Activated T-cell treated with anti-CD3 and anti-CD28 coated beads, Interleukin-2, amount 50 U/mL, for 72 hours (primary cell): ENCODE measurements at places on chromosomes 3 and 15.

DNA sequence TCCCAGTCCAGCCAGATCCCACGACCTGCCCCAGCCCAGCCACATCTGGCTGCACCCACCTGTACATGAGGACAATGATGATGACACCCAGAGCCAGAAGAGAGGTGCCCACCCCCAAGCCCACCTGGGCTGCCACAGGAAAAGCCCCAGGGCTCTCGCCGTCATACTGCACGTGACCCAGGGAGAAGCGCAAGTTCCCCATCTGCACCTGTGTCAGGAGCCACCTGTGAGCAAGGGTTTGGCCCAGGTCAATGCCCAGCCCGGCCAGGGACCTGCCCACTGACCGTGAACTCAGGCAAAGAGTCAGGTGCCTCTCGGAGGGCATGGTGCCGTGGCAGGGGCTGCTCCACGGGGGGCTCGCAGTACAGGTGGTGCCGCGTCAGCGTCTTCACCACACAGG is 16.3 kb downstream of the PLXNB1 start:
- no peak overlapping the region for H3K27ac ChIP-seq
- H3K36me3 ChIP-seq, result no peaks in the 10 kb centered on the region
- no peaks in the 10 kb centered on the region for H3K27me3 ChIP-seq
- H3K4me1 ChIP-seq, result no peaks in the 10 kb centered on the region

DNA sequence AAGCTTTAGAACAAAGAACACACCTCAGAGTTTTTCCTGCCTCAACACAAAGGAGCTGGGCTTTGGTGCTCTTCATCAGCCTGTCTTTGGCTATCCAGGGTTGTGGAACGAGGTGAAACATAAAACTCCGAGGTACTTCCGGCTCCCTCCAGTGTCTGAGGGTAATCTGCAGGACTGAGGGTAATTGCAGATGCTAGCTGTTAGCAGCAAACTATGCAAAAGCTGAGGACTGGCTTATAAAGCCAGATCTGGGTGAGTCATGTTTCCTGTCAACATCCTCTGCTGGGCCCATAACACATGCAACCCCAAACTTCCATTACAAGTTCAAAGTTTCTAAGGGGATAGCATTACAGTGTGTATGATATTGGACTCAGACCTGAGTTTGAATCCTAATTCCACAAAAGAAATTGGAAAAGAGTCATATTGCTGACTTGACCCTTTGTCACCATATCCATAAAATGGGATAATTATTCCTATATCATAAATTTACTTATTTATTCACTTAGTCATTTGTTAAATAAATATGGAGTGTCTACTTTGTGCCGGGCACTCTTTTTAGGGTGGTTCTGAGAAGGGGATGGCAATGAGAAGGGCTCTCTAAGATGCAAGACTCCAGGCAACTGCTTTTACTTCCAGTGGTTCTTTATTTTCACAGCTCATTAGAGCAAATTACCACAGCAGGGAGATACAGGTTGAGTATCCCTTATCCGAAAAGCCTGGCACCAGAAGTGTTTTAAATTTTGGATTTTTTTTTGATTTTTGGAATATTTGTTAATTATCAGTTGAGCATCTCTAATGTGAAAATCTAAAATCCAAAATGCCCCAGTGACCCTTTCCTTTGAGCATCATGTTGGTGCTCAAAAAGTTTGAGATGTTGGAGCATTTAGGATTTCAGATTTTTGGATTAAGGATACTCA is 9.5 kb upstream of the TRIM69 start:
- peaks cover 70% of the 10 kb centered on the region for H3K4me1 ChIP-seq
- H3K27ac ChIP-seq, result peak overlapping the region; percentile 100
- H3K36me3 ChIP-seq, result peaks cover 16% of the 10 kb centered on the region
- peak; percentile 78 for DNase-seq
- H3K27me3 ChIP-seq, result no peaks in the 10 kb centered on the region

- no peak for DNase-seq
- peaks cover 13% of the 10 kb centered on the region for H3K4me1 ChIP-seq
- no peaks in the 10 kb centered on the region for H3K36me3 ChIP-seq
- no peak overlapping the region for H3K27ac ChIP-seq
Measured at GRCh38 chr3:53704363-53704725, 141.9 kb downstream of the CHDH start.

DNA sequence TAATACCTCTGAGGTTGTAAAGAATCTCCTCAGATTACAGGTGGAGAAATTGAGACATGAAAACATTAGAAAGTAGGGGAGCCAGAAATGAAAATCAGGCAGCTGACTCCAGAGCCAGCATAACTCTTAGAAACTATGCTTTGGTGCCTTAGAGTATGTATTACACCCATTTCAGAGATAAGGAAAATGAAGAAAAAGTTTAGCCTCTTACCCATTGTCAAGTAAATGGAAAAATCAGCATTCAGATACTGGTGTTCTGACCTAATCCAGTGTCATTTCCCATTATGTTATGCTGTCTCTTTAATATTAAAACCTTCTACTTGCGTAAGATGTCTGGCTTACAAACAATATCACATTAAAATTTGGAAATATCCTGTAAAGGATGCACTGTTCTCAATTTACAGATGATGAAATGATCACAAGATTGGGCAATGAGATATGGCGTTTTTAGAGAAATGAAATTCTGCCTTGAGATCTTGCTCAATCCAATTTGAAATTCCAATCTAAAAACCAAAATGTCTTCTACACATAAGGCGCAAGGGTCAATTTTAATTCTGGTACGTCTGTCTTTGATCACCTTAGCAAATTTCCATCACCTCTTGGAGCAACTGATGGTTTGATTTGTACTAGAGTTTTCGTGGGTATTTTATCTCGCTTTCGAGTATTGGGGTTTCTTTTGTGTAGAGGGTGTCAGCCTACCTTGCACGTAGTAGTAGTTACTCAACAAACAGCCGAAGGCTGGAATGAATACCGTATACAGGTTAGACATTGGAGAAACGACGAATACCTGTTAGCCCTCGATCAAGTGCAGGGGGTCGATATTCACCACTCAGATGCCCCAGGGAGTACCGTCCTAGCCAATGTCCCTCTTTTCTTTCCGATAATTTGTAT is 902 bp upstream of the ZCWPW2 start:
- H3K4me1 ChIP-seq, result peaks cover 54% of the 10 kb centered on the region
- H3K27me3 ChIP-seq, result no peaks in the 10 kb centered on the region
- peaks cover 5% of the 10 kb centered on the region for H3K36me3 ChIP-seq
- DNase-seq, result peak; percentile 1
- peak overlapping the region; percentile 99 for H3K27ac ChIP-seq
- H3K4me3 ChIP-seq, result peak overlapping the region; percentile 100

- peaks cover 18% of the 10 kb centered on the region for H3K36me3 ChIP-seq
- H3K27me3 ChIP-seq, result no peaks in the 10 kb centered on the region
- H3K27ac ChIP-seq, result no peak overlapping the region
- H3K4me3 ChIP-seq, result no peak overlapping the region
- H3K4me1 ChIP-seq, result peaks cover 9% of the 10 kb centered on the region
Measured at GRCh38 chr15:70067011-70067410, 30.7 kb downstream of the TLE3 start.

GRCh38 chr3:134352031-134352671 is 22.1 kb downstream of the AMOTL2 start:
- no peaks in the 10 kb centered on the region for H3K27me3 ChIP-seq
- H3K4me3 ChIP-seq, result no peak overlapping the region
- no peak overlapping the region for H3K27ac ChIP-seq
- peaks cover 7% of the 10 kb centered on the region for H3K4me1 ChIP-seq
- DNase-seq, result no peak

GRCh38 chr3:65376426-65376825 is 662.3 kb downstream of the MAGI1 start:
- H3K27me3 ChIP-seq, result no peaks in the 10 kb centered on the region
- H3K4me3 ChIP-seq, result no peak overlapping the region
- H3K27ac ChIP-seq, result no peak overlapping the region
- no peaks in the 10 kb centered on the region for H3K36me3 ChIP-seq
- H3K4me1 ChIP-seq, result no peaks in the 10 kb centered on the region

GRCh38 chr3:155158346-155159037 is 78.4 kb downstream of the MME start:
- no peak for DNase-seq
- H3K4me1 ChIP-seq, result no peaks in the 10 kb centered on the region
- H3K36me3 ChIP-seq, result no peaks in the 10 kb centered on the region
- no peaks in the 10 kb centered on the region for H3K27me3 ChIP-seq
- H3K4me3 ChIP-seq, result no peak overlapping the region
- H3K27ac ChIP-seq, result no peak overlapping the region

DNA sequence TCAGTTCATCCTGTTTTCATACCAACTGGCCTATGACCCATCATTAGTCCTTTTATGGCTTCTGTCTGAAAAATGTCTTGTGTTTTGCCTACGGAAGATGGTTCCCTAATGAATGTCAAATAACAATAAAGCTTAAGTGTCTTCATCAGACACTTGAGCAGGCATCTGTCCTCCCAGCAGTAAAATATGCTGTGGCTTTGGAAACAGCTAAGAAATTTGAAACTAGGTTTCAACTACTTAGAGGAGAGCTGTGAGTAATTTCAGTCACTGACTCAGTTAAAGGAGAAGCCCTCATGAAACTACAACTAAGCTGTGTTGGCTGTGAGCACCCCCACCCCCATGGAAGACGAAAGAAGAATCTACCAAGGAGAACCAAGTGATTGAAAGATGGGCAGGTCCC is 409.4 kb upstream of the PPP2R3A start:
- no peaks in the 10 kb centered on the region for H3K36me3 ChIP-seq
- H3K4me3 ChIP-seq, result no peak overlapping the region

- no peaks in the 10 kb centered on the region for H3K27me3 ChIP-seq
- peaks cover 32% of the 10 kb centered on the region for H3K4me1 ChIP-seq
- peak overlapping the region; percentile 92 for H3K4me3 ChIP-seq
- no peak for DNase-seq
- H3K27ac ChIP-seq, result peak overlapping the region; percentile 95
- peaks cover 17% of the 10 kb centered on the region for H3K36me3 ChIP-seq
Measured at GRCh38 chr15:69450968-69451695, 1.5 kb upstream of the RPLP1 start.

GRCh38 chr3:75001330-75001729 is 386.9 kb upstream of the CNTN3 start:
- no peak for DNase-seq
- H3K36me3 ChIP-seq, result no peaks in the 10 kb centered on the region
- H3K27ac ChIP-seq, result no peak overlapping the region
